ENCODE measurements at places on chromosomes 1 and 21.

DNA sequence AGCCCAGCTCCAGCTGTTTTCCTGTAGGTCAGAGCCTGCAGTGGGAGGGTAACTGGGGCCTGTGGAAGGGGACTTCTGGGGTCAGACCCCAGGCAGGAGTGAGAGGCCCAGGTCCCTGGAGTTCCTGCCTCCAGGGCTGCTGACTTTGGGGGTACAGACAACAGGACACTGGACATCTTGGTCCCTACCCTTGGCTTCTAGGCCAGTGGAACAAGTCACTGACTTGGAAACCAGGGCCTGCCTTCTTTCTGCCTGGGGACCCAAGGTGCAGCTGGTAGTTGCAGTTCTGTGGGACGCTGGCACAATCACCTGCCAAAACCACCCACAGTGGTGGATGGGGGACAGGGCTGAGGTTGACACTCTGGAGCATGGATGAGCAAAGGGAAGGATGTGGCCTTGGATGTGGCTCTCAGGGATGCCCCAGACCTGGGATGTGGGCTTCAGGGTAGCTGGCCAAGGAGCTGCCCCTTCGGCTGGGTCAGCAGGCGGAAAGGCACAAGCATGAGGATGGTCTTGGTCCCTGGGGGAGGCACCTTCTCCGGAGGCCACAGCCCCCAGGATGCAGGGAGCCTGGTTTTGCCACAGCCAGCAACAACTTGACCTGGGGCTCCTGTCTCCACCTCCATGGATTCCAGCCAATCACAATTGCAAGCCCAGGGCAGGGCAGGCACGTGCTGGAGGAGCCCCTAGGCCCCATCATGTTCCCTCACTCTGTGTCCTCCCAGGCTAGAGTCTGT, 5.8 kb downstream of the JMJD4 start:
- DNase-seq, result no peak

DNA sequence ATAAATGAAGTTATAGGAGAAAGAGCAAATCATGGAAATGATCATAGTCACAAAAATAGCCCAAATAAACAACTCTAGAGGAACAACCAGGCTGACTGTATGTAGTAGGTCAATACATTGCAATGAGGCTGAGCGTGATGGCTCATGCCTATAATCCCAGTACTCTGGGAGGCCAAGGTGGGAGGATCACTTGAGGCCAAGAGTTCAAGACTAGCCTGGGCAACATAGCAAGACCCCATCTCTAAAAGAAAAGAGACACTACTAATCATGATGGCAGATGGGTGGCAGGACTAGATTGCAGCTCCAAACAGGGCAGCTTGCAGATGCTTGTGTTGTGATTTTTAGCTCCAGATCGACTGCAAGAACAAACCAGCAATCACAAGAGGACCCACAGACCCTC, 27.6 kb downstream of the NDC1 start:
- DNase-seq, result no peak

DNA sequence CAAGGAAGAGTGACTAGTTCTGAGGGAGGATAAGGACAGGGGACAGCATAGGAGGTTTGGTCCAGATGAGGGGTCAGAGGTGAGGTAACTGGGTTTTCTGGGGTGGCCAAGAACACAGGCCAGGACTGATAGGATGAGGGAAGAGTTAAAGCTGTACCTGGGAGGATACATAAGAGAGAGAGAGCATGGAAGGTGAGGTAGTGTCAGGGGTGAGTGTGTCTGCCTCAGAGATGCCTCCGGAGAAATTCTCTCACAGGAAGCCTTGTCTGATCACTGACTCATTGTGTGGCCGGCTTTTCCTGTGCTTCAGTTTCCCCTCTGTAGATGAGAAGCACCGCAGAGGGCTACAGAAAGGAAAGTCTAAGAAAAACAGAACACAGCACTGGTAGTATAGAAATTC, 40.2 kb downstream of the FASLG start:
- DNase-seq, result no peak

- no peak for DNase-seq
Observed at GRCh38 chr21:15441060-15441493, 288.7 kb upstream of the USP25 start.

GRCh38 chr1:8249838-8250237, 68.1 kb upstream of the SLC45A1 start:
- DNase-seq, result no peak
